ENCODE measurements at places on chromosomes 16 and 17.

GRCh38 chr17:38867179-38867967, 2.5 kb upstream of the LASP1 start:
- peak; percentile 63 for DNase-seq

GRCh38 chr16:68778551-68779231, 41.6 kb downstream of the CDH1 start:
- DNase-seq, result no peak

DNA sequence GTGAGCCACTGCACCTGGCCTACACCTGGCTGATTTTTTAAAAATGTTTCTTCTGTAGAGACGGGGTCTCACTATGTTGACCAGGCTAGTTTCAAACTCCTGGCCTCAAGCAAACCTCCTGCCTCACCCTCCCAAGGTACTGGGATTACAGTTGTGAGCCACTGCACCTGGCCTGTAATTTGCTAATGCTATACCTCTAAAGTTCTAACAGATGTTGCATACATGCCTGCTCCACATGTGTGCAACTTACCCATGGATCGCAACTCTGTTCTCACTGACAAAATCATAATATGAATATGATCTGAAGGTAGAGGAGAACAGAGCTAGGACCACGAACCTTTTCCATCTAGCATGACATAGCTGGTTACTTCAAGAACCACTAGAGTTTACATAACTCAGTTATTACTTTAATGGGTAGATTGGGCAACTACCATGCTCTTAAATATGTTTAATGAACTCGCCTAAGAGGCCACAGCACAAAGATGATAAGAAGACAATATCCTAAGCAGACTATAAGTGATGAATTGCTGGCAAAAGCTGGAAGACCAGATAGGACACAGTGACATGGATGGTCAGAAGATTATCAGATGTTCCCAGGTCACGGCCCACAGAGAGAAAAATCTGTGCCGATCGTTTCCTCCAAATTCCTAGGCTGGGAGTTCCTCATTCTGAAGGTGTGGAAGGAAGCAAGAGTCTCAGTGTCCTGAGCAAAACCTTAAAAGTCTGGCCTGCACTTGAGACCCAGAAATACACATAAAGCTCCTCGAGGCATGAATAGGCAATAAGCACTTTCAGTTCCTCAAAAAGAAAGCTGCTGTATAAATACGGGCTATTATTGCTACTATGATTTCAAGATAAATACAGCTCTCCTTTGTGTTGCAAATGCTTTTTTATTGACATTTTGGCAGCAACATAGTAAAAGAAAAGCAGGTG, 53.6 kb upstream of the ICAM2 start:
- DNase-seq, result no peak

GRCh38 chr16:28587386-28587785, 9.5 kb downstream of the SULT1A2 start:
- DNase-seq, result no peak

GRCh38 chr17:3904501-3904900, 11.6 kb upstream of the CAMKK1 start:
- DNase-seq, result no peak

GRCh38 chr17:75301049-75301448, 11.8 kb upstream of the SLC25A19 start:
- no peak for DNase-seq

DNA sequence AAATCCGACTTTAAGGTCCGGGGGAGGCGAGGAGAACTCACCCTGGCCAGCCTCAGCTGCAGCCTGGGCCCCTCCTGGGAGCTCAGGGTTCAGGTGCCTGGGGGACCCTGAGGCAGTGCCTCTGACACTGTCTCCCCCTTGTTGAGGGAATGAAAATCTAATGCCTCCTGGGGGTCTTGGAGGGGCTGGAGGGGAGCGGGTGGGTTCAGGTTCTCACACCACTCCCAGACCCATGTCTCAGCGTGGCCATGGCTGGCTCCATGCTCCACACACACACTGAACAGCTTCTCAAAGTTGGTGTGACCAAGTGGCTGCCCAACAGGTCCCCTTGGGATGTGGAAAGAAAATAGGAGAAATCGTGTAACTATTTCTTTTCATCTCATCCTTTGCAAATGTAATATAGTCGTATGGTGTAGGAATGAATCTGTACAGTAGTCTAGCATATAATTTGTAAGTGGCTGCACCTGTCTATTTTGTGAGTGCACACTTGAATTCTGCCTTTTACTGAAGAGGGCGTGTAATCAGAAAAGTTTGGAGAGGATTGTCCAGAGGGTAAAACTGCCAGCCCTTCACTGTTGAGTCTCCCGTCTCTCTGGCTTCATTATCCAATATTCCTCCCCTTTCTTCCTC, 788 bp upstream of the PRCD start:
- no peak for DNase-seq

DNA sequence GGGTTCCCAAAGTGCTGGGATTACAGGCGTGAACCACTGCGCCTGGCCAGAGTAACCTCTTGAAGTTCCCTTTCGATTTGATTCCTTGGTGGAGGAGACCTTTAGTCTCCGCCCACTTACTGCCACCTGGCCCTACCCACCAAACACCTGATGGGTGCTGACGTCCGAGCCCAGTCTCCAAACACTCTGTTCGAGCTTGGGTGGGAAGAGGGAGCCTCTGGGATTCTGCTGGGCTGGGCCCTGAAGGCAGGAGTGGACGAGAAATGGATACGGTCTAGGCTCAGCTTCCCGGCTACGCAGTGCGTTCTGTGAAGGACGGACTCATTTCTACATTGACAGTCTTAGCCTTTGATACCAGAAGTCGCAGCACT, 870 bp upstream of the ITGA3 start:
- DNase-seq, result peak; percentile 31

DNA sequence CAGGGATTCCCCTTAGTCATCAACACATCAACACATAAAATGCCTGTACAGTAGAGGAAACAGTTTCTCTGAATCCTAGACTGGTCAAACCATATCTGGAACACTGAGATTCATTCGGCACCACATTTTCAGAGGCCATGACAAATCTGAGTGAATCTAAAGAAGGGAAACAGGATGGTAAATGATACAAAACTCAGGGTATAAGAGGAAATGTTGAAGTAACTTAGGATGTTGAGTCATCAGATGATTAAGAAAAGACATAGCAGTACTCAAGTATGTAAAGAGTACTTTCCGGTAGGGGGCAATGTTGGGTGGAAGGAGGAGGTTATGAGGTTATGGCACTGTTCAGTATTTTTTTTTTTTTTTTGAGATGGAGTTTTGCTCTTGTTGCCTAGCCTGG, 358.5 kb upstream of the PMFBP1 start:
- DNase-seq, result no peak

DNA sequence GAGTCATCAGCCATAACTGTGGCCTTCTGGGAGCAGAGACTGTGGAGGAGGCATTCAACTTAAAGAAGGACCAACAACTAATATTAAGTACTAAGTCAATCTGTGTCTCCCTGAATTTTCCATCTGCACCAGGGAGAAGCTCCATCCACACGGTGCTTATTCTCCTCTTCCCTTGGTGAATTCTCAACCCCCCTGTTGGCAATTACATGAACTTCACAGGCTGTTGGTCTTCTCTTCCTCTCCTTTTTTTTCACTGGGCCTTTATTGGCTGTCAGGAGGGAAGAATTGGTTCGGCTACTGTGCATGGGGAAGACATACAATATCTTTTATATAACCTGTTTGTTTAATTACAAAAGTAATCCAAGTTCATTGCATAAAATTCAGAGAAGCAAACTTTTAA, 152.8 kb upstream of the IRX6 start:
- no peak for DNase-seq

- no peak for DNase-seq
These were observed 10.4 kb downstream of the EMC6 start for GRCh38 chr17:3678821-3679530.

GRCh38 chr17:18267366-18267765, 6.9 kb downstream of the MIEF2 start:
- no peak for DNase-seq

- no peak for DNase-seq
These were observed 218.8 kb upstream of the FOXF1 start for GRCh38 chr16:86291491-86291890.

DNA sequence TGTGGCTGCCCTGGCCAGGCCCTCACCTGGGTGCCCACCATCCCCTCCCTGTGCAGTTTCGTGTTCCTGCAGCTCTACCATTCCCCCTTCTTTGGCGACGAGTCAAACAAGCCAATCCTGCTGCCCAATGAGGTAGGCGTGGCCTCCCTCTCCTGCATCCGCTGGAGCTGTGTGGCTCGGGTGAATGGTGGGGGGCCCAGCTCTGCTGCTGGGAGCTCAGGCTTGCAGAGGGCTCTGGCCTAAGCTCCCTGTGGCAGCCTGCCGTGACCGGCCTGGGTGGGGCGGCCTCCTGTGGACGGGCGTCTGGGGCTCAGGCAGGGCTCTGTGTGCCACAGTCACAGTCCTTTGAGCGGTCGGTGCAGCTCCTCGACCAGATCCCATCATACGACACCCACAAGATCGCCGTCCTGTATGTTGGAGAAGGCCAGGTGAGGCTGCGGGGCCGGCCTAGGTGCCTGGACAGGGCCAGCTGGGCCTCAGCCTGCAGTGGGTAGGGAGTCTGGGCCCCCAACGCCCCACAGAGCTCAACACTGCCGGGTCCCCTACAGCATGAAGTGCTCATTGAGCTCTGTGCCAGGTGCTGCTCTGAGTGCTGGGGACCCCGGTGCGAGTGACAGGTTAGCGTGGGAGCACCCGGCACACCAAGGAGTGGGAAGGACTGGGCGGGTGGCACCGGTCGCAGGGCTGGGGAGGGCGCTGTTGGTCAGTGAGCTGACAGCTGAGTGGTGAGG, 37.3 kb downstream of the TSC2 start:
- no peak for DNase-seq

GRCh38 chr17:29588562-29589411, 661 bp downstream of the GIT1 start:
- no peak for DNase-seq

DNA sequence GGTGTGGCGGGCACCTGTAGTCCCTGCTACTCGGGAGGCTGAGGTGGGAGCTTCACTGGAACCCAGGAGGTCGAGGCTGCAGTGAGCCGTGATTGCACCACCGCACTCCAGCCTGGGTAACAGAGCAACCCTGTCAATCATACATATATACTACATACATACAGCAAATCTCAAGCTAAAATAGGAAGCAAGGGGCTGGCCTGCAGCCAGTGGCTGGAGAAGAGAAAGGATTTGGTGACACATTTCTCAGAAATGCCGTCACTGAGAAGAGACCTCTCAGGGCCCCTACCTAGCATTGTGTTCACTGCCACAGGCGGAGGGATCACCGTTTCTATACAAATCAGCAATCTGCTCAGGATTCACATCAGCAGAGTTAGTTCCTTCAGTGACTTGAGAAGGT, 16.9 kb downstream of the NARF start:
- DNase-seq, result no peak

- no peak for DNase-seq
These were observed 55.4 kb downstream of the CFDP1 start for GRCh38 chr16:75377729-75378386.

DNA sequence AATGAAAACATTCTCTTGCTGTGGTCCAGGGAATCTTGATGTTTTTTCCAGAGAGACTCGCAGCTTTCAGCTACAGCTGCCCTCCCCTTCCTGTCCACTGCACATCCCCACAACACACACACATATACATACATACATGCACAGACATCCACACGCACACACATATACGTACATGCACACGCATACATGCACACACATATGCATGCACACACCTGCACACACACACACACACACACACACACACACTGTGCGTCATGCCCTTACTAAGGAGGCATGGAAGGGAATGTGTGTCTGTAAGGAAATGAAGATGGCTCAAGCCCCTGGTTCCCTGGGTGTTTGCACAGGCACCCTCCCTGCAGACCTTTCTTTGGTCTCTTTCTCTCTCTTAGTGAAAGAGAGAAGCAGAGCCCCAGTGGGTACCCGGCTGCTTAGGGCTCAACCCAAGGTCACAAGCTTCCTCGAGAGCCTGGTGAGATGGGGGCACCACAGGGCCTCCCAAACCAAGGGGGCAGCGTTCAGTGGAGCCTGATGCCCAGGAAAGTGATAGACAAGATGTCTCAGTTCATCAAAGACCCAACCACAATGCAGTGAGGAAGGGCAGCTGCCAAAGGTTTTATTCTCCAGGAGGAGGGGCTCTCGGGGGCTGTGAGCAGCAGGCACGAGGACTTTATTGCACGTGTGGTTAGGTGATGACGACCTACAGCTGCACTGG, 33.3 kb downstream of the TNFRSF13B start:
- DNase-seq, result no peak

GRCh38 chr16:813916-814412, 13.4 kb upstream of the GNG13 start:
- no peak for DNase-seq

- no peak for DNase-seq
These were observed 138.2 kb downstream of the CCT6B start for GRCh38 chr17:34823023-34823422.

GRCh38 chr17:36461330-36462110, 25.0 kb upstream of the ZNHIT3 start:
- DNase-seq, result no peak

DNA sequence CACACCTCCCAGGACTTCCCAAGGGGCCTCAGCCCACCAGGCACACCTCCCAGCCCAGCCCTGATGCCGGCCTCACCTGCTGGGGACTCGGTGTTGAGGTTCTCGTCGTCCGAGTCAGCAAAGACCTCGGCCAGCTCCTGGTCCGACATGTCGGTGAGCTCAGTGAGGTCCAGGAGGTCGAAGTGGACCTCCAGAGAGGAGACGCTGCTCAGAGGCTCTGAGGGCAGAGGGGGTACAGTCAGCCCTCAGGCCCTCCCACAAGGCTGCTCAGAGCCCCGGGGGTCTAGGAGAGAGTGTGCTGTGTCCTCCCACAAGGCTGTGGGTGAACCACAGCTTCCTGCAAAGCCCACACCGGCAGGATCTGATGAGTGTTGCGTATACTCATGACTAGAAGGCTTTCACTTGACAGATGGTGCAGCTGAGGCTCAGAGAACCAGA, 10.5 kb downstream of the DBNDD1 start:
- DNase-seq, result peak; percentile 47

DNA sequence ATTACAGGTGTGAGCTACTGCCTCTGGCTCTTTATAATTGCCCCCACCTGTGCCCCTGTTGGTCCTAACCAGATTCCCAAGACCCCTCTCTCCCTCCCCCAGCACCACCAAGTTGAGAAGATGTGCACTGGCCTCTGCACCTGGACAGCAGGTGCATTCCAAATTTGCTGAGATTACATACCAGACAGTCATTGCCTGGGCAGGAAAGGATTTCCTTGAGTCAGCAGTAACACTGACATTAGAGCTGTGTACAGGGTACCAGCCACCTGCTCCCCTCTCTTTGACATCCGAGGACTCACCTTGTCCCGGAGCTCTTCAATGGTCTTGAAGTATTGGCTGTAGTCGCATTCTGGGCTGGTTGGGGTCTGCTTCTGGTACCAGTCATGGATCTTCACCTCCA, 659 bp downstream of the KRT15 start:
- no peak for DNase-seq

DNA sequence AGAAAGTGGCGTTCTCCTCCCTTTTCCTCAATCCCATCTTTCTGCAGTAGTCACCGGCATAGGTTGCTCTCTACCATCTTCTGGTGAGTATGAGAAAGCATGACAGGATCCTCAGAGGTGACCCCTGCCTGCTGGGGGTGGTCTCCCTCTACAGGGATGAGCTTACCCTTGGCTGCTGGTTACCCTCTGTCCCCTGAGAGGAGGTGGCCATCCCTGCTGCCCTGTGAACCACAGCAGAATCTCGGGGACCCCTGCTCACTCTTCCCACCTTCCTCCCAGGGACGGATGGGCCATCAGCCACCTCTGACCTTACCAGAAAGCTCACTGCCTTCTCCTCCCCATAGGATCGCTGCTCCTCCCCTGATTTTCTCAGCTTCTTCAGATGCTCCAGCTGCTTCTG, 7.8 kb downstream of the MEFV start:
- no peak for DNase-seq

All from naive thymus-derived CD8-positive, alpha-beta T cell (primary cell).